ENCODE measurements at places on chromosomes 6 and 20.

GRCh38 chr20:61965606-61966491, 99.8 kb downstream of the TAF4 start:
- no peak for DNase-seq

GRCh38 chr20:57702521-57702920, 7.3 kb downstream of the PMEPA1 start:
- DNase-seq, result no peak

- no peak for DNase-seq
Observed at GRCh38 chr20:7695635-7696034, 244.6 kb downstream of the HAO1 start.

DNA sequence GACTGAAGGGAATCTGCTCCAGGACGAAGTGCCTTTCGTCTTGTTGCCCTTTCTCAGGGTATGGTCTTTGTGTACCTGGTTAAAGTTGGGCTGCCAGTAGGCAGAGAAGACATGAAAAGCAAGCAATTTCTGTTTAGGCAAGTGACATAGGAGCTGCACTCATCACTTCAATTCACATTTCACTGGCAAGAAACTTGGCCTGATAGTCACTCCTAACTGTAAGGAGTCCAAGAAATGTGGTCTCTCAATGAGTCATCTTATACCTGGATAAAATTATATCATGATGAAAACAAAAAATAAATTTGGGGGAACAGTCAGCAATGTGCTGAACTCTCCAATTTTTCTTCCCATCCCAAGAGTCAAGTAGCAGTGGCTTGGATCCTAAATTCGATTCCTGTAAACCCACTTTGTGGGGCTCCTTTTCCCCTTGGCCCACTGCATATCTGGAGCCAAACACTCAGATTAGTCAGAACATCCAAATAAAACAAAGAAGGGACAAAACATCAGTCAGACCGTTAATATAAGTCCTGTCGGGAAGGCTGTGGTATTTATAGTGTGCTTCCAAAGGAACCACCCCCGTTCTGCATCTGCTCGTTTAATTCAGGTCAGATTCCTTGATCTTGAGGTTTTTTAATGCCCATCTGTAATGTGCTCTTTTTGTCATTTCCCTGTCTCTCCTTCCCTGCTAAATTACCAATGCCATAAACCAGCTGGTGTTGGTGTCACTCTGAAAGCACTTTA, 5.0 kb upstream of the GABRR1 start:
- DNase-seq, result no peak

GRCh38 chr20:35578469-35578868, 36.6 kb downstream of the ERGIC3 start:
- no peak for DNase-seq

DNA sequence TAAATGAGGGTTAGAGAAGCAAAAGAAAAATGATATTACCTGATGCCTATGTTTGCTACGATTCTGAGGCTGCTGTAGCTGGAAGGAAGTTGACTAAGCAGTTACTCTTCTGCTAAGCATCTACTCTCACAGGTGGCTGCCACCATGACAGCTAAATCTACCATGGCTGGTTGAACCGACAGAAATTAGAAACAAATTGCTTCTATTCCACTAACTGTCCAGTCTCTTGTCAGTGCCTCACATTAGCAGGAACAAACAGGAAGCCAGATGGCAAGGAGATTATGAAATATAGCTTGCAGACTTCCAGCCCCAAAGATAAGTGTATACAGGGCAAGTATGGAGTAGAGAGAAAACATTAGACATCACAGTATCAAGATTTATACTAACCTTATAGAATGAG, 59.4 kb upstream of the TMEM200A start:
- DNase-seq, result no peak

GRCh38 chr20:5080384-5080877, 39.3 kb downstream of the PCNA start:
- DNase-seq, result peak; percentile 87

DNA sequence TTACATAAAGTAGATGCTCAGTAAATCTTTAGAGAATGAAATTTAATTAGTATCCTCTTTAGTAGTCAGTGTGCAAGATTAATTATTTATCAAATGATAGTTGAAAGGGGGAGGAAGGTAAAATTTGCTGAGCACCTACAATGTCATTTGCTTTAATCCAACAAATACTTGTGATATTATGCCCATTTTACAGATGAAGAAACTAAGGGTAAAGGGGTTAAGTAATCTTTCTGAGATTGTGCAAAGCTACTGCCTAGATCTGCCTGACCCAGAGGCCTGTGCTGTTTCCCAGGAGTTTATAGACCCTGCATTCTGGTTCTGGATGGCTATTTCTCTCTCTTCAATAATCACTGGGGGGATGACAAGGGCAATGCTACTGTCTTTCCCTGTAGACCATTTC, 58.3 kb upstream of the BACH2 start:
- no peak for DNase-seq

DNA sequence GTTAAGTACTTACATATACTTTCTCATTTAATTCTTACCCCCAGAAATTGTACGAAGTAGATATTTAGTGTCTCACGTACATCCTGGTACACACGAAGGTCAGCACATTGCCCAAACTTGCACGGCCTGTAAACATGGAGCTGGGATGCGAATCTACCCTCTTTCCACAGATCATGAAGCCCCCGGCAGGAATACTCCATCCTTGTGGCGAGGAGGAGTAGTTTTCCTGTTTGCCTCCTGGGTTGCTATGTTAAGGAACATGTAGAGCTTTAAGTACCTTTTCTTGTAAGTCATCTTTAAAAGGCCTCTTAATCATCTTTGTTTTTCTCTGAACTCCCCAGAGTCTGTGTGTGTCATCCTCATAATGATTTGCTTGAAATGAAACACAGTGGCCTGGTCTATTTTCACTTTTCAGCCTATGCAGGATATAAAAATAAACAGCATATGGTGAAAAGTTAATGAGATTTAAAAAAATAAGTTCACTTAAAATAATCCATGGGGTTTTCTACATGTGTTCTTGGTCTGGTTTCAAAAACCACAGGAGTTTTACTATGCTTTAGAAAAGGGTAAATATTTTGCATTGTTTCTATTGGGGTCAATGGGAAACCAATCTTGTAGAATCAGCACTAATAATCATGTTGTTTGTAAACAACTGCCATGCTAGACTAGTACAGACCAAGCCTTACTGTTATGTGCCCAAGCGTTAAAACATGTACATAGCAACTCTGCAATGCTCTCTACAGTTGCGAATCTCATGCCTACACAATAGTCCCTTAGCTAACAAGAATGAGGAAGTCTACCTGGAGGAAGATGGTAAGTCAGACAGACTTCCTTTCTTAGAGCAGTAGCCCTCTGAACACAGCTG, 9.3 kb upstream of the ARID1B start:
- DNase-seq, result no peak

- no peak for DNase-seq
Observed at GRCh38 chr6:14555804-14556203, 438.2 kb downstream of the CD83 start.

DNA sequence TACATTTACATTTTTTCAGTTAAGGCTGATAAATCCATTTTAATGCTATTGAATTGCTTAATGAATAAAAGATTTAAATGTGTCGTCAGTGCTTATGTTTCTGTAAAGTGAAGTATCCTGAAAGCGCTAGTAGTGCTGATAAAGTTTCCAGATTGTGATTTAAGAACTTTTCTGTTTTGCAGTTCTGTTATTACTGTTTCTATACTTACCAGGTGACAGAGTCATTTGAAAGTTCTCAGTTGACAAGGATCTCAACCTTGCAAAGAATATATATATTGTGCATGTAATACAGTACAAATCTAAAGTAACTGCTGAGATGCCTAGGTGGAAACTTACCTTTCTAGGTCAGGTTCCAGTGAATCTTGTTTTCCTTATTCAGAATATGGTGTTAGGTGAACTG, 201.8 kb downstream of the ARID1B start:
- DNase-seq, result no peak

DNA sequence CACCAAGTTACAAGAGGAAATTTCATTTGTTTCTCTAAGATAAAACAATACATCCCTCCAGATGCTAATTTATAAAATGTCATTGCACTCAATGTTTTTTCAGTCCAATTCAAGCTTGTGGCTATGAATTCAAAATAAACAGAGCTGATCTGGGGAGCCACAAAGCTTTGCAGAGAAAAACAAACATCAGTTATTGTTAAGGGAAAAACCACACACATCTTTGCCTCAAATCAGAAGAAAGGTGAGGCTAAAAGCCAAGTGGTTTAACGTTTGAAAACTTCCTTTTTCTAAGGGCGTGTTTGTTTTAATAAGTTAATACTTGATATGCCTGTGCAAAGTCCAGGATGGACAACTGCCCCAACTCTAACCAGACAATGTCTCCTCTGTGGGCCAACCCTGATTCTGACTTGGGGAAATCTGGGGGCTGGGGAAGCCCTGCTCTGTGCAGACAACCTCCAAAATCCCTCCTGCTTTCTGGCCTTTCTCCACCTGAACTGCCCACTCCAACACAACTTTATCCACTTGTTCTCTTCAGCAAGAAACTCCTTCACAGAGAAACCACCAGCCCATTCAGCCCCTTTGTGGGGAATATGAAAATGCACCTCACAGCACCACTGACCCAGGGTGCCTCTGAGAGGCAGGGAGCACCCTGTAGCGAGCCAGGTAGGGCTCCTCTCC, 44.6 kb upstream of the NT5E start:
- DNase-seq, result no peak

DNA sequence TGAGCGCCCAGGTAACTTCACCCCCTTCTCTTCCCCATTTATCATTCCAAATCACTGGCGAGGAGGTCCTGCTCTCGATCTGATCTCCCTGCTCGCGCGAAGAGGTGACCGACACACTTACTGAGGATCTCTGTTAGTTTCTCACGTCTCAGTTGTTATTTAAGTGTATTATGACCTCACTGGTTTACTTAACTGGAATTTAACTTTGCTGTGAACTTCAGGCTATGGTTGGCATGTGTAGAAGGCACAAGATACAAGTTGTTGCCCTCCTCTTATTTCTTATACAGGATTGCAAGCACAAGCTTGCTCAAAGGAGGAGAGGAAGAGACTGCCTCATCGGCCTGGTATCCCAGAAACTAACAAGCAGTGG, 1.2 kb downstream of the RNF217 start:
- DNase-seq, result peak; percentile 37

GRCh38 chr20:10558635-10559187, 115.1 kb downstream of the JAG1 start:
- no peak for DNase-seq

DNA sequence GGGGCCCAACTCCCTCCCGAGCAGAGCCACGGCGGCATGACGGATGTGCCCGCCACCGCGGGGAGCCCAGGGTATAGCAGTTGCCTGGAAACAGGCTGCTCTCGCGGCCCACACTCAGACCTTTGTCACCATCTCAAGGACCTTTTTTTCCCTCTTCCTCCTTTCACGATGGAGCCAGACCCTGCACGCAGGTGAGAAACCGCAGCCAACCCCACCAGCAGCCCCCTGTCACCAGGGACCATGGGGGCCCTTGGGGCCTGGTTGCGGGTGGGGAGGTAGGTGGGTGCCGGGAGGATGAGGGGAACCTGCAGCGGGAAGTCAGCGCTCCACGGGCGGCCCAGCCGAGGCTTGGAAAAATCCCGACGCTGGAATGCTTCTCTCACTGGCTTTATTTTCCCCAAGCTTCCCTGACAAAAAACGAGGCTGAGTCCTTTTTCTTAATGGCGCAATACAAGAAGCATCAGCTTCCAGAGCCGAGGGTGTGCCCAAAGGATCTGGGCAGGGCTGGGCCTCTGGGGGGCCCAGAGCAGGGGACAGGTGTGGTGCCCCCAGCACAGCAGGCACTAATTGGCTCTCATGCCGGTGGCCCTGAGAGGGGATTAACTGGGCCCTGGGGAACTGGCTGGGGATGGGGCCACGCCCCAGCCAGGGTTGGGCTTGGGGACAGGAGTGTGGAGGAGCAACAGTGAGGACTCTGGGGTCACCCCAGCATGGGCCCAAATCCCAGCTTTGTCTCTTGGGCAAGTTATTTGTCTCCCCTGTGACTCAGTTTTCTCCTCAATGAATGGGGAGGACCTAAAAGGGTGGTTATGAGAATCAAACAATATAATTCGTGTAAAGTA, 23.9 kb downstream of the NOL4L start:
- no peak for DNase-seq

GRCh38 chr6:166721576-166721975, 94.5 kb upstream of the RPS6KA2 start:
- DNase-seq, result no peak

GRCh38 chr20:44572551-44573500, 9.6 kb upstream of the PKIG start:
- DNase-seq, result no peak

DNA sequence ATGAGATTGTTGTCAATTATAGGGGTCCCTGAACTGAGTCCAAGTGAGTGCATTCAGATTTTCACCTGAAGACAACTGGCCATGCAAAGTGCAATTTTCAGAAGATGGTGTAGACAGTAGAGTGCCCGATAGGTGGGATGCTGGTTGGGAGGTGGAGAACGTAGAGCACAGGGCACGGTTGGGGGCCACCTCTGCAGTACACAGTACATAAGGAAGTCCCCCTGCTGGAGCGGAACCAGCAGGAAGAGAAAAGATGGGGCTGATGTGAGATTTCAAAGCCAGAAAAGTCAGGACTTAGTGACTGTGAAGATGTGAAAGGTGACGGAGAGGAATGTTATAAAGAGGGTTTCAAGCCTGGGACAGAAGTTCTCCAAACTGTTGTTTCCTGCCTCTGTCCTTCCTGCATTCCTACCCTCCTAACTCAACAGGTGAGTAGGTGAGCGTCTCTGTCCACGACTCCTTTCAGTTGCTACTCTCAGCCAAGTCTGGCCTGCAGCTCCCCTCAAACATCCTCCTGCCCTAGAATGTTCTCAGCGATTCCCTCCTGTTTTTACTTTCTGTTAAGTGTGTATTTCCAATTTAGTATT, 330.8 kb downstream of the PRL start:
- no peak for DNase-seq

DNA sequence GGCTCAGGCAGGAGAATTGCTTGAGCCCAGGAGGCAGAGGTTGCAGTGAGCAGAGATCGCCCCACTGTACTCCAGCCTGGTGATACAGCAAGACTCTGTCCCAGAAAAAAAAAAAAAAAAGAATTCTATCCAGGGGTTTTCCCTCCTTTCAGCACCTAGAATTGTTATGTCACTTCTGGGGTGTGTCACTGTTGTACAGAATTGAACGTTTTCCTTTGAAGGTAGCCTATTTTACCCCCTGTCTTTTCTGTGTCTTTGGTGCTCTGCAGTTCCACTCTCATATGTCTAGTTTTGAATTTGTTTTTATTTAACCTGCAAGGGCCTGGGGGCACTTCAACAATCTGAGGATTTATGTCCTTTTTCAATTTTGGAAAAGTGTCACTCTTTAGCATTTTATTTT, 19.3 kb upstream of the ARID1B start:
- no peak for DNase-seq

DNA sequence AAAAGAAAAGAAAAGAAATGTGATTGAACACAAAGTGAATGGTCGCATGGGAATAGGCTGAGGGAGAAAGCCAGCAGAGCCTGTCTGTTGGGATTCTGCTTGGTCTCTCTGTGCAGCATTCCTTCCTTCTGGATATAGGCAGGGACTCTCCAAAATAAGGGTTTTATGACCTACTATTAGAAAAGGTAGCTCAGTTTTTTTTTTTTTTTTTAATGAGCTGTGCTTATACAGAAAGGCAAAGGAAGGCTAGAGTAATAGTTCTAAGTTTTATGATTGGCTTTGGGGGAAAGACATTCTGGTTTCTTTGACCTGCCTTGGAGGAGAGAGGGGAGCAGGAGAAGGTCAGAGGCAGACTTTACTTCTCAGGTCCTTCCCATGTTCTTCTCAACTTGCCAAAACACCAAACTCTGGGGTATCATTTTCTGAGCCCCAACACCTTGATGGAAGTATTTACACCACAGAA, 18.8 kb upstream of the IER3 start:
- DNase-seq, result no peak

- DNase-seq, result no peak
Observed at GRCh38 chr6:135067911-135068310, 13.3 kb upstream of the HBS1L start.

GRCh38 chr6:168908887-168909286, 344.8 kb downstream of the THBS2 start:
- DNase-seq, result no peak
